ENCODE measurements at places on chromosomes 13 and 19. TPM values are rescaled to one million over a fixed set of nuclear protein-coding genes. Genes with fewer than 3 reads are reported as not detected.

SIAH3 gene
- 0.02 TPM for total RNA-seq

DNA sequence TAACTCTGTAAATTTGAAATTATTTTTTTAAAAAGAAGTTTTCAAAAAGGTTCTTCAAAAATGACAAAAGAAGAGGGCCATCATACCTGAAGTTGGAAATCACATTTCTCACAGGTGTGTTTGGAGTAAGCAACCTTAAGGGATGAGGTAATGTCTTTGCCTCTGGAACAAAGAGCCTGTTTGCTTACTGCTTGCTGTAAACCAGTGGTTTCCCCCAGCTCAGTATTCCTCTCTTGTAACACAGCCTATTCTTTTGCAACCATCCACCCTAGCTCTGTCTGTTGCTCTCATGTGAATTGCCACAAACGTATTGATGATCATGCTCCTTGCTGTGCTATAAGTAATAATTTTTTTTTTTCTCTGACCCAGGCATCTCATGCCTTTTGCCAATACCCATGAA is 38.1 kb downstream of the UCHL3 start:
- no peak overlapping the region for H3K4me3 ChIP-seq
- H3K27me3 ChIP-seq, result no peaks in the 10 kb centered on the region
- peaks cover 20% of the 10 kb centered on the region for H3K36me3 ChIP-seq
- DNase-seq, result no peak
- no peak overlapping the region for H3K27ac ChIP-seq
- H3K4me1 ChIP-seq, result peaks cover 5% of the 10 kb centered on the region

- no peaks in the 10 kb centered on the region for H3K27me3 ChIP-seq
- no peaks in the 10 kb centered on the region for H3K36me3 ChIP-seq
- H3K27ac ChIP-seq, result no peak overlapping the region
- peaks cover 9% of the 10 kb centered on the region for H3K4me1 ChIP-seq
- H3K4me3 ChIP-seq, result no peak overlapping the region
Measured at GRCh38 chr13:75255653-75256052, 226.3 kb downstream of the TBC1D4 start.

GRCh38 chr13:63396746-63397145 is 1981.1 kb upstream of the PCDH20 start:
- H3K36me3 ChIP-seq, result no peaks in the 10 kb centered on the region
- no peak overlapping the region for H3K4me3 ChIP-seq
- H3K4me1 ChIP-seq, result no peaks in the 10 kb centered on the region
- no peak for DNase-seq
- H3K27me3 ChIP-seq, result no peaks in the 10 kb centered on the region

OSCAR gene
- 0.48 TPM for total RNA-seq

- H3K27ac ChIP-seq, result no peak overlapping the region
- no peaks in the 10 kb centered on the region for H3K27me3 ChIP-seq
Measured at GRCh38 chr13:57672168-57672567, 40.6 kb downstream of the PCDH17 start.

CCDC194 gene
- not detected for total RNA-seq

GRCh38 chr13:24090049-24090448 is 70.5 kb upstream of the SPATA13 start:
- H3K27ac ChIP-seq, result no peak overlapping the region
- no peak for DNase-seq
- H3K27me3 ChIP-seq, result peaks cover 13% of the 10 kb centered on the region

DNA sequence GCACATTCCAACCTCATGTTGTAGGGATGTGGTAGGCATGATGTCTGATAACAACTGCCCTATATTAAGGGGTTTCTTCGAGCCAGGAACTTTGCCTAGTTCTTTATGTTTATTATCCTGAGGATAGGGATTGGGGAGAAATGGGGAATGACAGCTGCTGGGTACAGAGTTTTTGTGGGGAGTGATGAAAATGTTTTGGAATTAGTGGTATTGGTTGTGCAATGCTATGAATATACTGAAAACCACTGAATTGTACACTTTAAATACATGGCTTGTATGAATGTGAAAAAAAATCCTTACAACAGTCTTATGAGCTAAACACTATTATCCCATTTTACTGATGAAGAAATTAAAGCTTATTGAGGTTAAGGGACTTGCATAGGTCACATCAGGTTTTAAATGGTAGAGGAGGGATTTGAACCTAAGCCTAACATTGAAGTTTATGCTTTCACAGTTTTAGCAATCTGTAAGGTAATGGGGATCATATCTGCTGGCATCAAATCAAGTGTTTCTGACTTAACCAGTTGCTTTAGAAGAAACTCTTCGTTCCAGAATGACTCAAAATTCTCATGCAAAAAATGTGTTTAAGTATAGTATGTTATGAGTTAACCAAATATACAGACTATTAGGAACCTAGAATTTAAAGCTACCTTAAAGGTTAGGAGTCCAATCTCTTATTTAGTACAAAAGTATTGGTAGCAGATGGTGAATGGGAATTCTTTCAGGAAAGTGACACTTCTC is 61.4 kb downstream of the ERCC5 start:
- no peak overlapping the region for H3K4me3 ChIP-seq
- no peaks in the 10 kb centered on the region for H3K36me3 ChIP-seq
- no peaks in the 10 kb centered on the region for H3K4me1 ChIP-seq
- peaks cover 2% of the 10 kb centered on the region for H3K27me3 ChIP-seq

DNA sequence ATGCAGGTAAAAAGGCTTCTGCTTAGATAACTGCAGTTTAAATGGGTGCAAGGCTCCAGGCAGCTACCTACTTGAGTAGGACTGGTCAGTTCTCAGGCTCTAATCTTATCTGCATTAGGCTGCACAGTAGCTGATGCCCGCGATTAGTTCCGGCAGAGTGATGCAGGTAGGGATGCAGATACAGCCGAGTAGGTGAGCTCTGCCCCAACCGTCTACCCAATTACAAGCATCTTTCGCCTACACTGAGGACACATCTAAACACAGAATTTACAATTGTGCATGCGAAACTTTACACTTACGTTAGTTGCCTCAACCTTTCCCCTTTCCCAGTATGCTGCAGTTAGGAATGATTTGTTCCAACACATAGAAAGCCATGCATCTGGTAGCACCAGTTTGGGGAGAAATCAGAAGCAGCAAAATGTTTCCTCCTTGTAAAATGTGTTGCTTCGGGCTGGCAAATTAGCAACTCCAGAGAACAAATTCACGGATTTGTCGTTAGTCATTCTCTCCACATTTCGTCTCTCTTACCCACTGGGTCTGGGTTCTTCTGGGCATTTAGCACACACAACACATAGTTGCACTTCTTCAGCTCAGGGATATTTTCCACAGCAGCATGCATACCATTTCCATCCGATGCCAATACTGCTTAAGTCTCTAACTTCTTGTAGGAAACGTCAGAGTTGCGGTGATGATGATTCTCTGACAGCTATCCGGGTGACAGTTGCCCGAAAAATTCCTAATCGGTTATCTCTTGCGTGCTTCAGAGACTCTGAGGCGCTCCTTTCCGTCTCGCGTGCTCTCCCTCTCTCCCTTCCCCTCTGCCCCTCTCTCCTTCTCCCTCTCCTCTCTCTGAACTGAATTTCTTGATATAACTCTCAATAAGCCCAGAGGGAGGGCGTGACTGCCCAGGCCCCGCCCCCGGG is at the start of gene PCDH9:
TSS of gene PCDH9 (minus strand) at position 856 of the 923 bp plus-strand sequence. CDS start 1,896 bp downstream, outside the sequence.
- no peaks in the 10 kb centered on the region for H3K27me3 ChIP-seq
- H3K4me1 ChIP-seq, result peaks cover 20% of the 10 kb centered on the region
- DNase-seq, result no peak
- H3K4me3 ChIP-seq, result no peak within 1 kb of the TSS
- peak within 1 kb of the TSS; percentile 93 for H3K27ac ChIP-seq

WASF3 gene
- total RNA-seq, result 18.5 TPM

DNA sequence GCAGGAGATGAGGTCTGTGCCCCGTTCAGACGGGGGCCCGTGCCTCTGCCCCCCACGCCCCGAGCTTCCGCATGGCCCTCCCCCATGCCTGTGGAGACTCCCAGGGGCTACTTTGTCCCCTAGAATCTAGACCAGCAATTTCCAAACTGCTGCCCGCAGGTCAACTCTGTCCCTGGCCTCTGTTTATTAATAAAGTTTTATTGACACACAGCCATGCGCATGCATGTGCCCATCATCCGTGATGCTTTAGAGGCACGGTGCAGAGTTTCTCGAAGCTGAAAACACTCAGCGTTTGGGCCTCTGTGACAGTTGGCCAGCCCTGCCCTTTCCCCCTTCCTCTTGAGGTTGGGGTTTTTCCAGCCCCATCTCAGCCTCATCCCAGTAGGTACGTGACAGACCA is 140.0 kb downstream of the KDM4B start:
- H3K27me3 ChIP-seq, result no peaks in the 10 kb centered on the region
- DNase-seq, result no peak
- H3K36me3 ChIP-seq, result peaks cover 11% of the 10 kb centered on the region
- H3K4me1 ChIP-seq, result peaks cover 38% of the 10 kb centered on the region
- H3K4me3 ChIP-seq, result no peak overlapping the region

DNA sequence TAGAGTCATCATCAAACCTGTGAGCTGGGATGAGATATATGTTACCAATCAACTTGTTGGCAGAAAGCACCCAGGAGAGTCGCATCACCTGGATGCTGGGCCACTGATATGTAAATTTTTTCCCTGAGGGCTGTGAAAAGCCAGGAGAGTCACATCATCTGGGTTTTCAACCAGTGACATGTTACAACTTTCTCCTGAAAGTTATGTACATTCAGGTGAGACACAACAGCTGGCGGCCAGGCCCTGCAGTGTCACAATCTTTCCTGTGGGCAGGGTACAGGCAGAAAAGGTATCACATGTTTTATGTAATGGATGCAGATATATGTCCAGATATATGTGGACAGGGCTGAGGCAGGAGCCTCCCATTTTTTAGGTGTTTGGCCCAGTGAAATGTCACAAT is 13.2 kb upstream of the ZNF724 start:
- H3K36me3 ChIP-seq, result peaks cover 22% of the 10 kb centered on the region
- H3K4me3 ChIP-seq, result no peak overlapping the region
- H3K27me3 ChIP-seq, result no peaks in the 10 kb centered on the region
- no peak overlapping the region for H3K27ac ChIP-seq
- DNase-seq, result no peak
- no peaks in the 10 kb centered on the region for H3K4me1 ChIP-seq

Measured in chondrocyte (in vitro differentiated cells).